ENCODE measurements at places on chromosomes 2 and 18.

GRCh38 chr2:40325116-40325515, 126.8 kb downstream of the SLC8A1 start:
- no peak for DNase-seq

GRCh38 chr2:217803653-217803960, 199.2 kb downstream of the TNS1 start:
- DNase-seq, result no peak

DNA sequence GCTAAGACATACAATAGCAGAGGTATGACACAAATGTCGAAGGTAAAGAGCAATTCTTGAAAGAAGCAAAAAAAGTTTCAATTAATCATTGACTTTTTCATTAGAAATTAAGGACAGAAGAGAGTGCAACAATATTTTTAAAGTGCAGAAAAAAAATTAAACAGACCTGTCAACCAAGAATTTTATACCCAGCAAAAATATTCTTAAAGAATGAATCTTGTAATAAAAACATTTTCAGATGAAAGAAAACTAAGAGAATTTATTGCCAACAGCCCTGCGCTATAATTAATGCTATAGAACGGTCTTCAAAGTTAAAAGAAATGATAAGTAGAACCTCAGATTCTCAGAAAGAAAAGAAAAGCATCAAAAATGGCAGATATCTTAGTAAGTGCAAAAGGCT, 79.0 kb downstream of the OLA1 start:
- DNase-seq, result no peak

GRCh38 chr2:64025741-64026140, 6.5 kb upstream of the VPS54 start:
- DNase-seq, result no peak

DNA sequence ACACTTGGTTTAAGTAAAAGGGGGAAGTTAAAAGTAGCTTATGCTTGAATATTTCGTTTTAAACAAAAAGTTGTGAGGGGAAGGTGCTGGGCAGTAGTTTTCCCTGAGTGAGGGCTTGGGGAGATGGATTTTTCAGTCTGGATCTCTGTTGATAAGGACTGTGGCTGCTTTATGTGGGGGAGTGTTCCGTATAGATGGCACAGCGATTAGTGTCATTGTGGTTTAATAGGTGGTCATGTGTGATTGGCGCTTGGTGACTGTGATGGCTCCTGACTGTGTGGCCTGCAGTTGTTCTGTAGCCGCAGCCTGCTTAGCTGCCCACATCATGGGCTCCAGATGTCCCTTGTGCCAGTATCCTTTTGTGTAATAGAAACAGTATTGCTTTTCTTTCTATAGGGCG, 156.2 kb downstream of the WDSUB1 start:
- DNase-seq, result no peak

GRCh38 chr2:241796209-241796608, 12.8 kb upstream of the NEU4 start:
- DNase-seq, result no peak

DNA sequence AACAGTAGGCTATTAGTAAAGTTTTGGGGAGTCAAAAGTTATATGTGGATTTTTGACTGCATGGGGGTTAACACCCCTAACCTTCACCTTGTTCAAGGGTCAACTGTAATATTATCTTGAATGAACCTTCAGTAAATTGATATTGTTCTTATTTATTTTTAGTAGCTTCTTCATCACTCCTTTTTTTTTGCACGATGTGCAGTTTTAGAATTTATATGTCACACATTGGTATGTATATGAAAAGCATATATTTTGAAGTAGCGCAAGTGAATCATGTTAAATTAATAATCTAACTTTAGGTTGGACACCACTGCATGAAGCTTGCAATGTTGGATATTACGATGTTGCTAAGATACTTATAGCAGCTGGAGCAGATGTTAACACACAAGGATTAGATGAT, 79.9 kb downstream of the ANKRD12 start:
- no peak for DNase-seq

DNA sequence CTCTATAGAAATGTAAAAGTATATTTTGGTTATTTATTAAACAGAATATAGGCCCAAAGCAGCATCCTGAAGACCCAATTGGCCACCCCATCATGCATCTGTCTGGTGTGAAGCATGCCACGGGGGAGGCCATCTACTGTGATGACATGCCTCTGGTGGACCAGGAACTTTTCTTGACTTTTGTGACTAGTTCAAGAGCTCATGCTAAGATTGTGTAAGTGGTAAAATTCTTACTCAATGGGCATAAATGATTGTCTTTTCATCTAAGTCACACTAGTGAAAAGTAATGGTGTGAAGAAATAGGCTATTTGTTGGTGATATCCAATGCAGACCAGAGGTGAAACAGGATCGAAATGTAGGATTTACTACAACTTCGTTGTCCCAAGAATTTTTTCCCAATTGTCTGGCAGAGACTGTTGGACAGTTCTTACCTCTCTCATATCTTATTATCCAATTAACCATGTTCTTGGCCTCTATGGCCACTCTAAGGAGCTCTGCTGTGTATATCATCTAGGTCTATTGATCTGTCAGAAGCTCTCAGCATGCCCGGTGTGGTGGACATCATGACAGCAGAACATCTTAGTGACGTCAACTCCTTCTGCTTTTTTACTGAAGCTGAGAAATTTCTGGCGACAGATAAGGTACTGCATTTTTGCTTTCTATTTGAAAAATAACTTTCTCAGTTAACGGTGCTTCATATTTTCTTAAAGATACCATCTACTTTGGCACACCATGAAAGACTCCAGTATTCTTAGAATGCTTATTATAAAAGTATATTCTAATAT, 35.0 kb downstream of the AOX1 start:
- DNase-seq, result no peak

- DNase-seq, result no peak
Measured at GRCh38 chr2:98388081-98388480, 41.8 kb downstream of the CNGA3 start.

GRCh38 chr2:73373344-73373743, 12.3 kb upstream of the ALMS1 start:
- no peak for DNase-seq

- DNase-seq, result no peak
Measured at GRCh38 chr2:117714745-117715417, 99.6 kb upstream of the DDX18 start.

- no peak for DNase-seq
Measured at GRCh38 chr2:238854246-238854645, 6.4 kb downstream of the TWIST2 start.

Measured in NCI-H1092 treated with DMSO at 0.1 percent for 48 hours (cell line).